Ureter (tissue), 1 donor: ENCODE measurements at places on chromosomes 12 and 14. TPM values are rescaled to one million over a fixed set of nuclear protein-coding genes. Genes with fewer than 3 reads are reported as not detected.

DNA sequence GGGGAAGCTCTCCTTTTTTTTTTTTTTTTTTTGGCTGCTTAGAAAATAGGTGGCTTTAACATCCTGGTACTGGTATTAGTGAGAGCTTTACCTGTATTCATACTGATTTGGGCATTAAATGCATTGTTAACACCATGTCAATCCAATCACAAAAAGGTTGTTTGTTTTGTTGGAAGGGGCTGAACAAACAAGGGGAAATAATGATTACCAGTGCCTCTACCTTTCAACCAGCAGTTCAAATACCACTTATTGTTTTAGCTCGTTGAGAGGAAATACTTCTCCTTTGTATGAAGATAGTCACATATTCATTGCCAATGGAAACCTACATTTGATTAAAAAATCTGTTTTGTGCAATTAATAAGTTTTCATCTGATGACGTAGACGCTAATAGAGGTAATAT lies 72.9 kb downstream of the MIPOL1 start:
- no peak for DNase-seq

- DNase-seq: no peak
Observed at GRCh38 chr12:70338531-70338930, 27.6 kb upstream of the KCNMB4 start.

DNA sequence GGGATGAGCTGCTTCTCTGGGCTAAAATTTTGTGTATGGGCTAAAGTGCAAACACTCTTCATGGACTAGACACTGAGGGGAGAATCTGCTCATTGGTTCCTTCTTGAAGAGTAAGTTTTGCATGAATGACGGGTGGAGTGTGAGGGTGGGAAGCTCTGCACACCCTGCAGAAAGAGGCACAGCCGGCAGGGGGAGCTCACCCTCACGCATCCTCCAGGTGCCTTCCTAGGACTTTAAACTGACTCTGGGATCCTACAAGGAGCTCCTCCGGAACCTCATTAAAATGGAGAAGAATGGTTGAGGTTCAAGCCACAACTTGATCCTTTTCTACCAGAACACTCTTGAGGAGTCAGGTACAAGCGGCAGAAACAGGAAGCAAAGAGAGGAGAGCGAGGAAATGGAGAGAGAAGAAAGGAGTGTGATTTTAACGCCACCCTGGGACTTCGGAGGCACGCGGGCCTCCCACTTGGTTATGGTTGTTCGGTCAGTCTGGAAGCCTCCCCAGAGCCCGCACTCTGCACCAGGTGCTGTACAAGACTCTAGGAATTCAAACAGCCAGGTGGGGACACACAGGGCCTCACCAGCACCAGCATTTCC lies 87.5 kb downstream of the SETD3 start:
- no peak for DNase-seq

DNA sequence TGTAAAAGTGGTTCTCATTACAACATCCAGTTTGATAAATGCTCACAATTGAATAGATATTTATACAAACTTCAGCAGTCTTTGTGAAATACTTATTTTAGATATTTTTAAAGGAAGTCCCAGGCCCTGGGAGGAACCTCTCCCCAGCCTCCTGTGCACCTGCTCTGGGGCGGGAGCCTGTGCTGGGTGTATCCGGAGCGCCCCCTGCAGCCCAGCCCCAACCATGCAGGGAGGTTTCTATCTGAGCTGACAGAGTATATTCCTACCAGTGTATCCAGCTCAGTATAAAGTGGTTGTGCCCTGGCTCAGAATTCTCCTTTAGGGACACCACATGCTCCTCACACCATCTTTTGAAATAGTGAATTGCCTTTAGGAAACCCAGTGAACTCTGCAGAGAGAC lies 851.8 kb downstream of the TMEM121 start:
- DNase-seq: no peak

- no peak for DNase-seq
Observed at GRCh38 chr14:91252871-91253794, 8.6 kb upstream of the GPR68 start.

- DNase-seq: no peak
Observed at GRCh38 chr12:23096321-23096720, 471.4 kb downstream of the ETNK1 start.

GRCh38 chr12:6830286-6830890 lies 2.2 kb downstream of the P3H3 start:
- DNase-seq: no peak

GRCh38 chr14:68791078-68791901 lies 1.6 kb downstream of the ZFP36L1 start:
- no peak for DNase-seq

FAM186B gene
- 1.2 TPM for total RNA-seq

MYH6 gene
- total RNA-seq: not detected

DPY19L2 gene
- total RNA-seq: 28.9 TPM
